ENCODE measurements at places on chromosomes 4 and X.

DNA sequence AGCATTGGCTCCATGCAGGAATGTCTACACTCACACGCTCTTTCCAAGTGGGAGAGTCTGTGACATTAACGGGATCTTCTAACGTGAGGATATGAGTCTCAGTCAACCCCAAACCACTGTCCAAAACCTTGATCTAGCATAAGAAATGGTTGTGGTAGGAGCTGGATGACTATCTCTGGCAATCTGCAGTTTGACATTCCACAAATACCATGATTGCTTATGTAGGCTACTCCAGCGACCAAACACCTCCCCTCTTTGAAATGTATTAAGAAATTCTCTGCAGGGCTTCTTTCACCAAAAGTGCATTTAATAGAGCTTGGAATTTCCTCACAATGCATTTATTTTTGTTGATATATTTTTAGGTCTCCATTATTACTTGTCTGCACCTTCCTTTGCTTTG, 14.1 kb upstream of the STX18 start:
- no peak for DNase-seq

- no peak for DNase-seq
Observed at GRCh38 chr4:3673716-3674478, 92.3 kb upstream of the ADRA2C start.

DNA sequence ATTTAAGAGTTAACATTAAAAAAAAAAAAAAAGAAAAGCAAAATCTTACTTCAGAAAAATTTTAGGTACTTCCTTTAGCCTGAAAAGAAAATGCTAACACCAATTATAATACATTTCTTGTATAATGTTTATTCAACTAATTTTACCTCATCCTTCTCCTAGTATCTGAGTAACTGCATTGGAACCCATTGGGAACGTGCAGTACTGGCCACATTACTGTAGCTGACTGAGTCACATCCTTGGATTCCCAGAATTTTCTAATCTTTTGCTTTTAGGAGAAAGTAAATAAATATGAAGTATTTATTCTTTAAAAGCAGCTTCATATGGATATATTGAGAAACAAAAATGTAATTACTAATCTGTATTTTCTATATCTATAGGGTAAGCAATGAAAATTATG, 82.6 kb upstream of the SLITRK2 start:
- DNase-seq = no peak

DNA sequence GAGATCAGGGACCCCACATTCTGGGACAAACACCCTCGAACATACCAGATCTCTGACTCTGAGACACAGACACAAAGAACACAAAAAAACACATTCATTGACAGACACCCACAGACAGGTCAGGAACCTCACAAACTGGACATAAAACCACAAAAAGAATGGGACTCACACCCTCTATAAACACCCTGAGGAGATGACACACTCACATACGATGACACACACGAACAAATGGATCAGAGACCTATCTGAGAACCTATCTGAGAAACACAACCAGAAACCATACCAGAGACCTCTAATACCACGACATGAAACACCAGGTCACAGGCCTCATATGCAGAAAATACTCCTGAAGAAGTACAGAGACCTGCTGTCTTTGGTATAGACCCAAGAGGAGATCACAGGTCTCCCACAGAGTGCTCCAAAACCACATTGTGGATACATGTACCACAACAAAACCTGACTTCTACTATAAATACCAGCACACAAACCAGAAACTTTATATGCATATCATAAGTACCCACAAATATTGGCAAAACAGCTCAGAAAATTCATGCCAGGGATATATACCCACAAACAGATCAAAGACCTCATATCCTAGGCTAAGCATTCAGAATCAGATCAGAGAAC, 19.5 kb downstream of the SUV39H1 start:
- no peak for DNase-seq

- no peak for DNase-seq
Observed at GRCh38 chr4:30765022-30765421, 44.9 kb downstream of the PCDH7 start.

- no peak for DNase-seq
Observed at GRCh38 chr4:16686195-16686594, 212.2 kb downstream of the LDB2 start.

DNA sequence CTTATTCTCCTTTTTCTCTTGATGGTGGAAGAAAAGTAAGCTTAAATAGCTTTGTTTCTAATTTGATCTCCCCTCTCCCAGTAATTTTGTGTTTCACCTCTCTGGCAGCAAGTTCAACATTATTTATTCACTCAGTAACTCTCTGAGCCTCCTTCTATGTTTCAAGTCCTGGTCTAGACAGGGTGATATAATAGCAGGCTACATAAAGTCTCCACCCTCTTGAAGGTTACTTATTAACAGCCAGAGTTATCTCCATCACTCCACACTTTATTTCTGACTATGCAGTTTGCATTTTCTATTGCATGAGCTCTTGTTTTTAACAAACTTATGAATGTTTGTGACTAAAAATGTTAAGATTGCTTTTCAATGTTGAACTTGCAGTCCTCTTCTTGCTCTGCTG, 17.8 kb upstream of the ANOS1 start:
- no peak for DNase-seq

GRCh38 chr4:108060164-108060563, 70.5 kb downstream of the HADH start:
- no peak for DNase-seq

DNA sequence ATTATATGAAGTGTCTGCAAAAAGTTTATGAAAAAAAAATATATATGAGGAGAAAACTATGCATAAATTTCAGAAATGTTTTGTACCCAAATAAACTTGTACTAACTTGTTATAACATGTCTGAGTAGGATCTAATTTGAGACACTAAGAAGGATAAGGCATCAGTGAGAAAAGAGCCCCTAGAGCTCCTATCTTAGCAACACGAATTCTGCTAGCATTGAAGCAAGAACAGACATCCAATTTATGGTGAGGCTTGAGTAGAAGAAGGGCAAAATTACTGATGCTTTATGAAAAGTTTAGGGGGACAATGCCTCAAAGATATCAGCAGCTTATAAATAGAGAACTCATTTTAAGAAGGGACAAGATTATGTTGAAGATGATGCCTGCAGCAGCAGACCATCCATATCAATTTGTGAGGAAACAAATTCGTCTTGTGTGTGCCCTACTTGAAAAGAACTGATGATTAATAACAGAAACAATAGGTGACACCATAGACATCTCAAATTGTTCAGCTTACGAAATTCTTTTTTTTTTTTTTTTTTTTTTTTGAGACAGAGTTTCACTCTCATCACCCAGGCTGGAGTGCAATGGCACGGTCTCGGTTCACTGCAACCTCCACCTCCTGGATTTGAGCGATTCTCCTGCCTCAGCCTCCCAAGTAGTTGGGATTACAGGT, 35.7 kb upstream of the ADAM29 start:
- DNase-seq = no peak

GRCh38 chr4:121697564-121697963, 784 bp upstream of the ANXA5 start:
- no peak for DNase-seq

- no peak for DNase-seq
Observed at GRCh38 chrX:67961516-67961915, 417.7 kb downstream of the AR start.

DNA sequence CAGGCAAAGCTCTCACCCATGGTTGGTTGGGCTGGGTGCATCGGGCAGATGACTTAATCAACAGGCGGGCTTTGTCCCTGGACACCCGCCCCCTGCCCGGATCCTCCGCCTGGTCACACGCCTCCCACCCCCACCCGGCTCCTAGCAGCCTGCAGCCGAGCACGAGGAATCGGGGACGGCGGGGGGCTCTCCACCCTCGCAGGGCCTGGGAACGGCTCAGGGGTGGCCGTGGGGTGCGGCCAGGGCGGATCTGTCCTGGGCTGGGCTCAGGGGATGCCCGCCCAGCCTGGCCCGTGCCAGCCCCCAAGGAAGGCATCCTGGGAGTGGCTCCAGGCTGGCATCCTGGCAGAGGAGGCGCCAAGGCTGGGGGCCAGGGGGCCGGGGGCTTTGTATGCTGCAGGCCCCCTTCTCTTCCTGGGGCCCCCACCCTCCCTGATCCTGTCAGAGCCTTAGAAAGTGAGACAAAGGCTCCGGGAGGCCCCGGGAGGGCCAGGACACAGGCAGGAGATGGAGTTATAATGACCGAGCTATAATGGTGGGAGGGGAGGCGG, 32.5 kb upstream of the FGFR3 start:
- DNase-seq = no peak

DNA sequence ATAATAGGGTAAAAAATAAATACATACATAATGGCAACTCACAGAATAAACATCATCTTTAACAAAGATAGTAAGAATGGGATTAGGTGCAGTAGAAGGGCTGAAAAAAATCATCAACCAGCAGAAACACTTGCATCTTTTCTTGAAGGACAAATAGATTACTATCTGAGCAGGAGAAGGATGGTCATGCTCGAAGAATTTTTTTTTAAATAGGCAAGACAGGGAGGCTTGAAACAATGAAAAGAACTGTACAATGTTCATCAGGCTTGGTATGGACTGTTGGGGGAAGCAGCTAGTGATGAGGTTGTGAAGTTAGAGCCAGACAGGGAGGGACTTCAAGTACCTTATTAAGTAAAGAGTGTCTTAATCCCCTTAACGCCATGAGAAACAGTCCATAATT, 167.4 kb upstream of the LDB2 start:
- no peak for DNase-seq

All from activated CD4-positive, alpha-beta T cell treated with anti-CD3 and anti-CD28 coated beads, Interleukin-2, amount 50 U/mL, for 4 hours (primary cell).